ENCODE measurements at places on chromosomes 11 and 22.

GRCh38 chr11:78069465-78069864 lies 5.8 kb downstream of the THRSP start:
- no peak for DNase-seq

DNA sequence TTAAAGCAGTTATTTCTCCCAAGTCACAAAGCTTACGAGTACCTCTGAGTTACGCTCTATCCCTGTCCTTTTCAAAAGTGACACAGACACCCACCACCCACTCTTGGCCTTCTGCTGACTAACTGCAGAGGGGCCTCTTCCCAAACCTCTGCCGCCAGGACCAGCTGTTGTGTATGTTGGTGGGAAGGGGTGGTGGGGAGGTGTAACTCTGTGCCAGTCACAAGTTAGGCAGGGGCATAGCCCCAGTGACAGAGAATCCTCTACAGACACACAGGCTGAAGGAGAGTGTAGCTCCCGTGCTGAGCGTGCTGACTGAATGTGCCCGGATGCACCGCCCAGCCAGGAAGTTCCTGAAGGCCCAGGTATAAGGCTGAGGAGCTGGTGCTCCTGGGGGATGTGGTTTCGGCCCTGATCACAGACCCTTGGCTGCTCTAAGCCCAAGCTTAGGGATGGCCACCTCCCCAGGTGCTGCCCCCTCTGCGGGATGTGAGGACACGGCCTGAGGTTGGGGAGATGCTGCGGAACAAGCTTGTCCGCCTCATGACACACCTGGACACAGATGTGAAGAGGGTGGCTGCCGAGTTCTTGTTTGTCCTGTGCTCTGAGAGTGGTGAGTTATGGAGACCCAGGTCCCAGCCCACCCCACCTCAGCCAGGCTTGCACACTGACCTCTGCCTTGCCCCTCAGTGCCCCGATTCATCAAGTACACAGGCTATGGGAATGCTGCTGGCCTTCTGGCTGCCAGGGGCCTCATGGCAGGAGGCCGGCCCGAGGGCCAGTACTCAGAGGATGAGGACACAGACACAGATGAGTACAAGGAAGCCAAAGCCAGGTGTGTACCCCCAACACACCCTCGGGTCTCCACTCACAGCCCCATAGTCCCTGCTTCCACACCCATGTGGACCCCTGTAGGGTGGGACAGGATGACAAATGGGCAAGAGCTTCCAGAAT lies 4.9 kb downstream of the RIC8A start:
- no peak for DNase-seq

GRCh38 chr22:19398206-19398605 lies 33.3 kb downstream of the HIRA start:
- DNase-seq = no peak

DNA sequence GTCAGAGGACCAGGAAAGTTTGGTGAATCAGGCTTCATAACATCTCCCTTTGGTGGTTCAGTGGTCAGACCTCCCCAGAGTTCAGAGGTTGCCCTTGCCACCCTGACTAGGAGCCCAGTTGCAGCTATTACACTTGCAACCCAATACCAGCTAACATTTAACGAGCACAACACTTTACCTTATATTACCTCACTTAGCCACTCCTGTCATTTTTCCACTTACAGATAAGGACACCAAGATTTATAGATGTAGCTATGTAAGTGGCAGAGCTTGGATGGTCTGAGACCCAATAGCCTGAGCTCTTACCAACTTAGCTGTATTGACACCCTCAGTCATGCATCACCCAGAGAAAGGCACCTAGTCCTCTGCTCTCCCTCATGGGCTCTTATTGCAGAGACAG lies 234.7 kb downstream of the INSC start:
- no peak for DNase-seq

DNA sequence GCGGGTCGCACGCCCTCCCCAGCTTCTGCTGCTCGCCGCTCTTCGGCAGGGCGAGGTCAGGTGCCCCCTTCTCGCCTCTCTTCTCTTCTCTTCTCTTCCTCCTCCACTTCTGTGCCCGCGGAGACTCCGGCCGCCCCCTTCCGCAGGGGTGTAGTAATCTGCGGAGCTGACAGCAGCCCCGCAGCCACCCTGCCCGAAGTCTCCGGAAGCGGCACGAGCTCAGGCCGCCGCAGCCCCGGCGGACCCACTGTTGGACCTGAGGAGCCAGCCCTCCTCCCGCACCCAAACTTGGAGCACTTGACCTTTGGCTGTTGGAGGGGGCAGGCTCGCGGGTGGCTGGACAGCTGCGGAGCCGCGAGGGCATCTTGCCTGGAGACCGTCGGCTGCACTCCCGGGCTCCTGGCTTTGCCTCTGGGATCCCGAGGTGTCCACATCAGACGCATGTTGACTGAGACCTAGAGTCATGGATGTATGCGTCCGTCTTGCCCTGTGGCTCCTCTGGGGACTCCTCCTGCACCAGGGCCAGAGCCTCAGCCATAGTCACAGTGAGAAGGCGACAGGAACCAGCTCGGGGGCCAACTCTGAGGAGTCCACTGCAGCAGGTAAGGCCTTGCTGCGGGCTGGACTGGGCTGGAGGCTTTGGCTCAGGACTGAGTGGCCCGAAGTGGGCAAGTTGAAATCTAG lies 486 bp downstream of the STIM1 start:
- DNase-seq = peak; percentile 67

GRCh38 chr22:23065069-23065451 lies 5.3 kb upstream of the GNAZ start:
- DNase-seq = no peak

- DNase-seq = no peak
Measured at GRCh38 chr11:75813622-75814039, 1.4 kb upstream of the UVRAG start.

- no peak for DNase-seq
Measured at GRCh38 chr11:133041181-133041580, 491.1 kb downstream of the OPCML start.

- no peak for DNase-seq
Measured at GRCh38 chr11:118283756-118284350, 19.8 kb upstream of the MPZL2 start.

DNA sequence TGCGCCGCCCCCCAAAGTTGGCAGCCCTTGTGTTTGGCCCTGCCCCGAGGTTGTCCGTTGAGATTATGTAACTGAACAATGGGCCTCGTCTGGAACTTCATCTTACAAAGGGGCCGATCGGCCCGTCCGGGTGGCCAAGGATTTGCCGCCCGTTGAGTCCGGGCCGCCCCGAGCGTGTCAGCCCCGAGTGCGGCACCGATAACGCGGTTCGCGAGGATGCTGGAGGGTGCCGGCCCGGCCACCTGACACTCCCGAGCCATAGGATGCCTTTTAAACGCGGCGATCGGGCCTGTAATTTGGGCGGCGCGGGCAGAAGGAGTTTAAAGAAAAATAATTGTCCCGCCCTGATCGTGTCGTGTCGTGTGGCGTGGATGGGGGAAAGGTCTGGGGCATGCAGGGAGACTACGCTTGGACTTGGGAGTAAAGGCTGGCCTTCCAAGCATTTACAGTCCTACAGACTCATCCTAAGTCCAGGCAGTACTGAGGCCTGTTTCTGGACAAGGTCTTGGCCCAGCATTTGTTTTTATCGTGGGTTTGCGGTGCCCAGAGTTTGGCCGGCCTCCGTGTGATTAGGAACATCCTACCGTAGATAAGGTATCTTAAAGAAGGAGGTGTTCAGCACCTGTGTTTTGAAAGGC lies 1.3 kb downstream of the WEE1 start:
- peak; percentile 42 for DNase-seq

DNA sequence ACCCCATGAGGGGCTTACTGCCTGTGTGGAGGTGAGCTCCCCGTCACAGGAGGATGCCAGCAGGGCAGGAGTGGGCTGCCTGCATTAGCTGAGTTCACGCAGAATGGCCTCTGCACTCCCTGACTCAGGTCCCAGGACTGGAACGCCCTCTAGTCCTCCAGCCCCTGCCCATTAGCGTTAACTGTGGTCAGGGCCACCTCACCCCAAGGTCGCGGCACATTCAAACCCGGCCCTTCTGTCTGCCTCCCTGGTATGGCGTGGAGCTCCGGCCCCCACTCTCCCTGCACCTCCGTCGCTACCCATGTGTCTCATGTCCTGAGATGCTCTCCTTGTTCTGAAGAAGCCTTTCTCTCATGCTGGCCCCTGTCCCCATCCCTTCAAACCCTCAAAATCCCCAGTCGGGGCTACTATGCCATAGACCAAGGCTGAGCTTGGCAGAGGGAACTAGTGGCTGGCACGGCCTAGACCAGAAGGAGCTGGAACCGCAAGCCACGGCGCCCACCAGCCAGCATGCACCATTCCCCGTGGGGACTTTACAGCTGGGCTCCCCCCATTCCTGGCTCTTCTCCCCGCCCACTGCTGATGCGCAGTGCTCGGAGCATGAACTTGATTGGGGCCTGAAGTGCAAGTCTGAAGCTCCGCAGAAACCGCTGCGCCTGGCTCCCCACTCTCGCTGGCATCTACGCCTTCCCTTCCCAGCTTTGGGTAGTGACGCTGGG lies 79.5 kb upstream of the RTL6 start:
- no peak for DNase-seq

GRCh38 chr11:44784436-44784760 lies 57.6 kb downstream of the TSPAN18 start:
- no peak for DNase-seq

DNA sequence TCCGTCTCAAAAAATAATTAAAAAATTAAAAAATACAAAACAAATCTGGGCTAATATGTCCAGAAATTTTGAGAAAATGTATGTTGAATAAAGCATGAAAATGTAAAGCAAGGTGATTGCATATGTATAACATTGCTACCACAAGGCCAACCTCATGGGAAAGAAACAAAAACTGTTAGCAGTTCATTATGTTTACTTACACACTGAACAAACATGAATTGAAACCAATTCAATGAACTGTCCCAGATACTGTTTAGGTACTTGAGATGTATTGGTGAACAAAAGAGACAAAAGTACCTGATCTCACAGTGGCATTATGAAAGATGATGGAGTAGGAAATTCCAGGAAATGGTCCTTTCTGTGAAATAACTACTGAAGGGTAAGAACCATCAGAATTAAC lies 43.8 kb upstream of the IGLL5 start:
- no peak for DNase-seq

- DNase-seq = no peak
Measured at GRCh38 chr11:61022311-61023085, 51.0 kb downstream of the CD6 start.

GRCh38 chr11:128227466-128227865 lies 359.9 kb downstream of the ETS1 start:
- DNase-seq = no peak

GRCh38 chr22:39494471-39495120 lies 7.5 kb upstream of the MIEF1 start:
- DNase-seq = no peak

DNA sequence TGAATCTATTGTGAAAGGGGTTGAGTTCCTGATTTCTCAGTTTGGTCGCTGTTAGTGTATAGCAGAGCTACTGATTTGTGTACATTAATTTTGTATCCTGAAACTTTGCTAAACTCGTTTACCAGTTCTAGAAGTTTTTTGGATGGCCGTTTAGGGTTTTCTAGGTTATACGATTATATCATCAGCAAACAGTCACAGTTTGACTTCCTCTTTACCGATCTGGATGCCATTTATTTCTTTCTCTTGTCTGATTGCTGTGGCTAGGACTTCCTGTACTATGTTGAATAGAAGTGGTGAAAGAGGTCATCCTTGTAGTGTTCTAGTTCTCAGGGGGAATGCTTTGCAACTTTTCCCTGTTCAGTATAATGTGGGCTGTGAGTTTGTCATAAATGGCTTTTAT lies 24.6 kb upstream of the OOSP4B start:
- no peak for DNase-seq

GRCh38 chr11:46800177-46800576 lies 45.9 kb downstream of the CKAP5 start:
- no peak for DNase-seq

DNA sequence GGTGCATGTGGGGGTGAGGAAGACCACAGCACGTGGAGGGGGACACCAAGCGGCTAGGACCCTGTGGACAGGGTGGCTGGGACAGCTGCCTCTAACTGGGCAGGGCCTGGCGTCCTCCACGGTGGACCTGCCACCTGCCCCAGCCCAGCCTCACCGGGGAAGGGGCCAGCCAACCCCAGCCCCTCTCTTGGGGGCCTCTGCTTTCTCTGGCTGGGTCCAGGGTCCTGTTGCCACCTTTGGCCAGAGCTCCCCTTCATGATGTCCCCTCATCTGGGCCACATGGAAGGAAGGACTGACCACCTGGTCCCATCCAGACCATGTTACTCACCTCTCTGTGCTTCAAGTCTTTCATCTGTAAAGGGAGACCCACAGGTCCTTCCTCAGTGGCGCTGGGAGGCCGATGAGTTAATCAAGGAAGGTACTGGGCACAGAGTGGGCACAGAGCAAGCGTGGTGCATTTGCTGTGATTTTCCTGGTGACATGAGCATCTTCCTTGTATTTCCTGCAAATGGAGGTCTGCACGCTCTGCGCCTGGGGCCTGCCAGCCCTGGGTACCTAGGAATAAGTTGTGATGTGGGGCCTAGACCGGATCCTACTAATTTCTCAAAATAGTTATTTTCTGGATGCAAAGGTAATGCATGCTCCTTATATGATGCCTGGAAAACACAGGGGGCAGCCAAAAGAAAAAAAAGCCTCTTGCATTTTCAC lies 538.4 kb downstream of the TBC1D22A start:
- no peak for DNase-seq

- no peak for DNase-seq
Measured at GRCh38 chr11:105881027-105881426, 141.0 kb downstream of the MSANTD4 start.

GRCh38 chr11:19813158-19813879 lies 100.7 kb downstream of the NAV2 start:
- DNase-seq = no peak

- no peak for DNase-seq
Measured at GRCh38 chr11:65502555-65503367, 3.9 kb downstream of the MALAT1 start.

GRCh38 chr11:111976119-111976766 lies 39.1 kb downstream of the DIXDC1 start:
- no peak for DNase-seq

- peak; percentile 54 for DNase-seq
Measured at GRCh38 chr22:43273902-43274484, 69.2 kb downstream of the SCUBE1 start.

- no peak for DNase-seq
Measured at GRCh38 chr11:214083-214482, 6.6 kb downstream of the RIC8A start.

GRCh38 chr22:48490500-48491411 lies 1336.9 kb downstream of the BRD1 start:
- no peak for DNase-seq

DNA sequence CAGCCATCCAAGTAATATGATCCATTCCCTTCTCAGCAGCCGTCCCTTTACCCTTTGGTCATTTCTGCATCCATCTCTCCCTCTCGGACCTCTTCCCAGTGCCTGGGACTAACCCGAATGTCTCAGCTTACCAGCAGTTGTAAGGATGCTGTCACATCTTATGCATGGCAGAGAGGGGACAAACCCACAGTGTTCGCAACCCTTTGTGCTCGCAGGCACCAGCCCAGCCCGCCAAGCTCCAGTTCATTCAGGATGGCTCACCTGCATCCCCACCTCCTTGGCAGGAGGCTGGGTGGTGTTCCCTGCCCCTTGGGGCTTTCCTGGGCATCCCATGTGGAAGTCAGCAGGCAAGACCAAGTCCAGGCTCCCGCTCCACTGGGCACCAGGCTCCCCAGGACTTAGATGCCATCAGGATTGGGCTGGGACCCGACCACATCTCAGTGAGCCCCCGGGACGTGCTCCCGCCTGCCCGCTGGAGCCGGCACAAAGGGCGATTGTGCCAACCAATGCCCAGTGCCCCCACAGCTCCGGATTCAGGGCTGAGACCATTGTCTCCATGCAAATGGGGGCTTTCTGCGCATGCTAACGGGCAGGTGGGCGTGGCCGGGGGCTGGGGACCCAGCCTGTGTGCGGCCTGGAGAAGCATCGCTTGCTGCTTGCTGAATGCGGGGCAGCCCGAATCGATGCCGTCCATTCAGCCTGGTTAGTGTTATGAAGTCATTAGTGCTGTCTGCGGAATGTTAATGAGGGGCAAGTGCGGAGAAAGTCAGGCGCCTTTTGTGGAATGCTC lies 108.6 kb downstream of the KCNQ1OT1 start:
- DNase-seq = no peak
